Hepatocyte (in vitro differentiated cells): ENCODE measurements at places on chromosomes 2 and 18.

DNA sequence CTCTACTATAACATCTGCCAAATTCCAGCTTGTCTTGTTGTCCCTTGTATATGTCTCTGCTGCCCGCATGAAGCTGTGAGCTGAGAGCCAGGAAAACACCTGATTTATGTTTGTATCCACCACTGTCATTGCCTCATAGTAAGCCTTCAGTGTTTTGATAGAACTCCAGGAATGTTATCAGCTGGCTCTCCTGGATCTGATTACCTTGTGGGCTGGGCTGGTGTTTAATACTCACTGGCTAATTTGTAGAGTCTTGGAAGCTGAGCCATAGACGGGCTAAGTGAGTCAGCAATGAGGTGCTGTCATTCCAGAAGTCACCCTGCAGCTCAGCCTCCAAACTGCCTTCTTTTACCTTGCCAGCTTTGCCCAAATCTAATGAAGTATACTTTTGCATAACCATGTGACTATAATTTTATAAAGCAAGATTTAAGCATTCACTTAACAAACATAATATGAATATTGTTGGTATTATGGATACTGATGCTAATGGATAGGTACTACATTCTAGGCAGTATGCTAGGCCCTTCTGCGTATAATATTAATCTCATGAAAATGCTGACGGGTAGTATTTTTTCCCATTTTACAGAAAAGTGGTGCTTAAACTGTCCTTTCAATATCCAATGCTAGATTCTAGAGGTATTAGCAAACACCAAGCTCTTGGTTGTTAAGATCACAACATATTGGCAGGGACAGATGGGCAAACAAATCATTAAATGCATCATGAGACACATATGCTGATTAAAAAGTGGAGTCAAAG lies 62.7 kb upstream of the GATA6 start:
- peak; percentile 75 for DNase-seq

GRCh38 chr2:147045113-147045512 lies 799.7 kb upstream of the ACVR2A start:
- peak; percentile 63 for DNase-seq

DNA sequence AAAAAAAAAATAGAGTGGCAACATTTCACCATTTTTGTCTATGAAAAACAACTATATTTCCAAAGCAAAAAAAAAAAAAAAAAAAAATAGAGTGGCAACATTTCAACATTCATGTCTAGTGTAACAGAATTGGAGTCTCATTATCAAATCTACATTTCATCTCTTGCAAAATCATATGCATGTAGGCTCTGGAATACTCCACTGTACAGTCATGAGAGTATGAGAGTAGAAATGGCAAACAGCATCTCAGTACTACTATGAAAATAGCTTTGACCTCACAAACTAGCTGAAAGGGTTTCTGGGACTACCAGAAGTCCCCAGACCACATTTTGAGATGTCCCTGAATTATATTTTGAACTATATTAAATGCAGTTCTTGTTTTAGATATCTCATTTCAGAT lies 82.8 kb downstream of the SMAD2 start:
- no peak for DNase-seq

DNA sequence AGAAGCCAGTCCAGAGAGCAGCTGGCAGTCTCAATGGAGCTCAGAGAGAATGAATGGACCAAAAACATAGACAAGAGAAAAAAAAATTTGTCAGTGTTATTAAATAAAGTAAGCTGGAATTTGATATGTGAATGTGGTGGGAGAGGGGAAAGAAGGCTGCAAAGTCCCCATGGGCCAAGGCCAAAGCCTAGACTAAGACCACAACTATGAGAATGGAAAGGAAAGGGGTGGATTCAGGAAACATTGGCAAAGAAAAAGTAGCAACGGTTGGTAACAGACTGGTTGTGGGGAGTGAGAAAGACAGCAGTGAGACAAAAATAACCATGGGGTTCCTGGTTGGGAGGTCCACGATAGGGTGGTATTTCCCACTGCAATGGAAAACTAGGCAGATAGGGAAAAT lies 47.0 kb downstream of the ZEB2 start:
- DNase-seq = no peak

- DNase-seq = no peak
These were observed 32.0 kb upstream of the TMEM18 start for GRCh38 chr2:709138-709765.

- no peak for DNase-seq
These were observed 24.2 kb downstream of the SIX3 start for GRCh38 chr2:44965684-44966083.

DNA sequence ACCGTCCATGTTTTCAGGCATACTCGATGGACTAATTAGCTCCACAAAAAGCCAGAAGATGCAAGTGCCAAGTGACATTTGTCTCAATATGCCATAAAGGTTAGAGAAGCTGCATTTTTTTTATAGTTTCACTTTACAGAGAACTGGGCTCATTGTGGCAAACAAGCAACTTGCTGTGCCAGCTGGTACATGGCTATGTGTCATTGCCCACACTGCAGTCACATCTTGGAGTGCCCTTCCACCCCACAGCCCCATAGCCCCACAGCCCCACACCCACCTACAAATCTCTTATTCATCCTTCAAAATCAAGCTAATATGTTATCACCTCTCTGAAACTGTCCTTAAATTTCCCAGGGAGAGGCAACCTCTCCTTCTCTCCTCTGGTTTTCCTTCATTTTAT lies 451.9 kb downstream of the ARHGAP15 start:
- no peak for DNase-seq
